CD4-positive, alpha-beta memory T cell (primary cell): ENCODE measurements at places on chromosomes 4 and X. TPM values are rescaled to one million over a fixed set of nuclear protein-coding genes. Genes with fewer than 3 reads are reported as not detected.

- DNase-seq: no peak
- H3K27me3 ChIP-seq: no peaks in the 10 kb centered on the region
- no peak overlapping the region for H3K4me3 ChIP-seq
- H3K27ac ChIP-seq: no peak overlapping the region
Measured at GRCh38 chr4:106695501-106696262, 327.1 kb upstream of the GIMD1 start.

GRCh38 chr4:165359506-165359905 lies 19.3 kb upstream of the CPE start:
- H3K36me3 ChIP-seq: no peaks in the 10 kb centered on the region
- no peak overlapping the region for H3K4me3 ChIP-seq
- H3K27ac ChIP-seq: no peak overlapping the region

Gene HEPH
- not detected for total RNA-seq

Gene PTTG2
- 1.9 TPM for total RNA-seq

GRCh38 chr4:101643186-101643837 lies 147.2 kb upstream of the BANK1 start:
- no peak overlapping the region for H3K27ac ChIP-seq
- H3K4me1 ChIP-seq: no peaks in the 10 kb centered on the region
- H3K4me3 ChIP-seq: no peak overlapping the region
- no peaks in the 10 kb centered on the region for H3K36me3 ChIP-seq
- no peaks in the 10 kb centered on the region for H3K27me3 ChIP-seq
- DNase-seq: no peak

Gene SPANXN4
- not detected for total RNA-seq

DNA sequence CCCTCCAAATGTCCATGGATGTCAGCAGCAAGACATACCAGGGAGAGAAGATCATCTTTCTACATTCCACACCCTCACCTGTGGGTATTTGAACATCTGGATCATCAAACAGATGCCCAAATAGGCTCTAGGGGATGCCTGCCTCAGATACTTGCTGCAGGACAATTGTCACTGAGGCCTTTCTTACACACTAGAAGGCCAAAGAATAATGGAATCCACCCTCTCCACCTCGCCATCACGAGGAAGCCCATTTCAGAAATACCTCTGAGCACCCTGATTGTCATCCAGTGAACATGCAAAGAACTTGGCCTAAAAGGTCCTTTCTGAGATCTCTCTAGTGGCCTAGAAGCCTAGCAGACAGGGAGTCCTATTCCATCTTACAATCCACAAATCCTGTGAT lies 6.9 kb upstream of the KIAA1210 start:
- H3K4me3 ChIP-seq: no peak overlapping the region
- no peak for DNase-seq
- H3K27me3 ChIP-seq: no peaks in the 10 kb centered on the region
- no peaks in the 10 kb centered on the region for H3K36me3 ChIP-seq

Gene CXorf58
- not detected for total RNA-seq

DNA sequence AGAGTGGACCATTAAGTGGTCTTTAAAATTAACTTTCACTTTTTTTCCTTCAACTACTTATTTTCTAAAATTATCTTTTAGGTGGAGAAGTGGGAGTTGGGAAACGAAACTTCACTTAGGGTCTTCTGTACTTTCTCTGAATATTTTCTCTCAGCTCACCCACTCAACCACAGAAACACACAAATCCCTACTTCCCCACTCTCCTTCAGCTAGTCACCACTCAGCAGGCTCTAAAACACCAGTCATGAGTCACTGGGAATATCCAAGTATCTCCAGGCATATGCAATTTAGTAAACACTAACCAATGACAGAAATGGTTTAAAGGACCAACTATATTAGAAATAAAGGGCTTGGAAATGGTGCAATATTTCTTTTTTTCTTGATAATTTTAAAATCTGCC lies 153.0 kb upstream of the RPS6KA6 start:
- no peak overlapping the region for H3K27ac ChIP-seq
- H3K4me1 ChIP-seq: no peaks in the 10 kb centered on the region

DNA sequence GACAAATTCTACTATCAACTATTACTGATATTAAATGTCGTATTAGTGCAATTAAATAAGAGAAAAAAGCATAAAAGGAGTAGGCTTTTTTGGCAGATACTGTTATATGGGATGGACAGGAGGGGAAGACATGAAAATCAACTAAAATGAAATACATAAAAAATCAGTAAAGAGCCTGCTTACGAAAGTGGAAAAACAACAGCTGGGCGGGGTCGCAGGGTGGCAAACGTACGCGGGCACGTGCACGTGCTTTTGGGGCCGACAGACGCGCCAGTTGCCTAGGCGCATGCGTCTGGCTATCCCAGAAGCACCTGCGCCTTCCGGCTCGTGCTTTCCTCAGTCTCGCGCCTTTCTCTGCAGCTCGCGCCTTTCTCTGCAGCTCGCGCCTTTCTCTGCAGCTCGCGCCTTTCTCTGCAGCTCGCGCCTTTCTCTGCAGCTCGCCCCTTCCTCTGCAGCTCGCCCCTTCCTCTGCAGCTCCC lies at the start of gene YY2:
TSS of gene YY2 (plus strand) at position 51 of the 479 bp plus-strand sequence. CDS start 498 bp downstream, outside the sequence.
- DNase-seq: no peak
- no peaks in the 10 kb centered on the region for H3K27me3 ChIP-seq

GRCh38 chr4:4979971-4980370 lies 39.3 kb downstream of the CYTL1 start:
- H3K4me1 ChIP-seq: no peaks in the 10 kb centered on the region
- DNase-seq: no peak
- no peak overlapping the region for H3K4me3 ChIP-seq
- H3K36me3 ChIP-seq: no peaks in the 10 kb centered on the region

- H3K27ac ChIP-seq: no peak overlapping the region
- no peaks in the 10 kb centered on the region for H3K4me1 ChIP-seq
- no peak for DNase-seq
- H3K4me3 ChIP-seq: no peak overlapping the region
- no peaks in the 10 kb centered on the region for H3K27me3 ChIP-seq
- no peaks in the 10 kb centered on the region for H3K36me3 ChIP-seq
Measured at GRCh38 chrX:44022964-44023363, 49.8 kb upstream of the NDP start.

DNA sequence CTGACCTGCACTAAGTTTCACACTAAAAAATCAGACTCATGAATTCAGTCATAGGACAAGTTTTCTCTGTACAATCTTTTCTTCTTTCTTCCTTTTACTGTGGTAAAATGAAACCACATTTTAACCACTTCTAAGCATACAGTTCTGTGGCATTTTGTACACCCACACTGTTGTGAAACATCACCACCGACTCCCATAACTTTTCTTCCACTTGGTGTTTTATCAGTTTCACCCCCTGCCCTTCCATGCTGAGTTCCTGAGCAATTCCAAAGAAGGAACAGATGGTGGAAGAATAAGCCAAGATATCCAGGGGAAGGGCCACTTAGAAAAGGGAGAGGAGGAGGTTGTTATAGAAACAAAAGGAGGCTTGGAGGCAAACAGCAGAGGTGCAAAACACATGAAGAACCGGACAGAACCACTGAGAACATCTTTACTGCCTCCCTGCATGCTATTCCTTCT lies 22.6 kb downstream of the SLC25A4 start:
- H3K27me3 ChIP-seq: no peaks in the 10 kb centered on the region
- H3K4me3 ChIP-seq: no peak overlapping the region
- no peak overlapping the region for H3K27ac ChIP-seq

- H3K27ac ChIP-seq: no peak overlapping the region
- no peaks in the 10 kb centered on the region for H3K27me3 ChIP-seq
- H3K4me1 ChIP-seq: no peaks in the 10 kb centered on the region
Measured at GRCh38 chr4:139619644-139620043, 46.0 kb upstream of the MGST2 start.

DNA sequence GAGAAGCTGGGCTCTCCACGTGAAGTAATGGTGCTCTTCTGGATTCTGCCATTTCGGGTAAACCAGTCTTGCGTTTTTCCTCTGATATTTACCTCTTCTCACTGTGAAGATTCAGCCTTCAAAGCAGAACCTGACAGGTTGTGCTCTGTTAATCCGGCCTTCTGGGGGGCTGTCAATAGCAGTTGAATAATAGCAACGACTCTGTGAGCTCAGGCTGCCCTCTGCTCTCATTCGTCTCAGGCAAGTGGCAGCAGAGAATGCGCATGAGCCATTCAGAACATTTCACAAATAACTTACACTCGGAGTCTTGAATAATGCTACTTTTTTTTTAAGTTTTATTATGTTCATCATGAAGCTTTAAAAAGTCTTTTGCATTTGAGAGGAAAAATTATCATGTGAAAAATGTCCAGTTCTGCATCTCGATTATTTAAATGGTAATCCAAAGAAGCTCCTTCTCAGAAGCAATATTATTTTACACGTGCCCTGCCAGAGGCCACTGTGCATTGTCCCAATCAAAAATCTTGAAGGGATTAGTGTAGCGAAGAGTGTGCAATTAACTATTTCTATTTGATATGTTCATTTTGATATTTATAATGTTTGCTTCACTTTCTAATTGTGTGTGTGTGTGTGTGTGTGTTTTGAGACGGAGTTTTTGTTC lies 354.2 kb upstream of the FAT1 start:
- H3K4me1 ChIP-seq: no peaks in the 10 kb centered on the region
- H3K27me3 ChIP-seq: no peaks in the 10 kb centered on the region
- no peak for DNase-seq
- H3K4me3 ChIP-seq: no peak overlapping the region
- no peaks in the 10 kb centered on the region for H3K36me3 ChIP-seq

GRCh38 chr4:160877087-160877790 lies 1286.6 kb downstream of the FSTL5 start:
- no peak overlapping the region for H3K27ac ChIP-seq
- no peak for DNase-seq
- H3K4me3 ChIP-seq: no peak overlapping the region
- no peaks in the 10 kb centered on the region for H3K4me1 ChIP-seq
- H3K36me3 ChIP-seq: no peaks in the 10 kb centered on the region

- H3K27ac ChIP-seq: no peak overlapping the region
- no peak for DNase-seq
- peaks cover 6% of the 10 kb centered on the region for H3K4me1 ChIP-seq
- H3K4me3 ChIP-seq: no peak overlapping the region
- H3K27me3 ChIP-seq: no peaks in the 10 kb centered on the region
Measured at GRCh38 chr4:121308328-121308663, 72.5 kb downstream of the QRFPR start.

- DNase-seq: no peak
- no peaks in the 10 kb centered on the region for H3K27me3 ChIP-seq
- no peak overlapping the region for H3K4me3 ChIP-seq
- H3K27ac ChIP-seq: no peak overlapping the region
- H3K36me3 ChIP-seq: no peaks in the 10 kb centered on the region
- no peaks in the 10 kb centered on the region for H3K4me1 ChIP-seq
Measured at GRCh38 chr4:36852856-36853255, 391.7 kb upstream of the NWD2 start.

Gene KLF8
- total RNA-seq: 5.4 TPM

- H3K4me1 ChIP-seq: no peaks in the 10 kb centered on the region
- no peaks in the 10 kb centered on the region for H3K27me3 ChIP-seq
- H3K4me3 ChIP-seq: no peak overlapping the region
- no peak overlapping the region for H3K27ac ChIP-seq
Measured at GRCh38 chrX:344371-344901, 25.8 kb upstream of the GTPBP6 start.

GRCh38 chr4:182649698-182650477 lies 267.3 kb downstream of the DCTD start:
- H3K4me1 ChIP-seq: no peaks in the 10 kb centered on the region
- DNase-seq: no peak
- no peak overlapping the region for H3K4me3 ChIP-seq

- H3K4me1 ChIP-seq: peaks cover 45% of the 10 kb centered on the region
- peak overlapping the region; percentile 67 for H3K4me3 ChIP-seq
- no peaks in the 10 kb centered on the region for H3K36me3 ChIP-seq
- no peak for DNase-seq
- peak overlapping the region; percentile 84 for H3K27ac ChIP-seq
Measured at GRCh38 chrX:40173143-40174000, 75.6 kb upstream of the BCOR start.

Gene LRAT
- not detected for total RNA-seq

DNA sequence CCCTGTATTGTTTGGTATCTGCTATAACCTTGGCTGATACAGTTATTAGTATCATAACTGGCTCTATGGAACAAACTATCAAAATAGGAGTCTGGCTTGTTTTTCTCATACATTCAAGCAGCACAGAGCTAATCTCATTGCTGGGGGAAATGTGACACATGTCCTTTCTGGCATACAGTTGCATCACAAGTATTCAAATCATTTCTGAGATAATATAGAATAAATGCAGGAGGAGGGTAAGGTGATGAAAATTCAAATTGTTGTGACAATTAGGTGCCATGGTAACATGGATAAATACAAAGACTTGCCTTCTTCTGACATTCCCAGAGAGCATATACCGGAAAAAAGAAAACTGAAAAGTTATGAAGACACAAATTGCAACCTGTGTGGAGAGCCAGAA lies 2706.8 kb downstream of the ARAP2 start:
- no peak for DNase-seq
- H3K4me3 ChIP-seq: no peak overlapping the region
- H3K36me3 ChIP-seq: no peaks in the 10 kb centered on the region
- no peaks in the 10 kb centered on the region for H3K27me3 ChIP-seq
- no peak overlapping the region for H3K27ac ChIP-seq
- H3K4me1 ChIP-seq: no peaks in the 10 kb centered on the region

- no peaks in the 10 kb centered on the region for H3K27me3 ChIP-seq
- DNase-seq: peak; percentile 11
- no peak overlapping the region for H3K27ac ChIP-seq
- no peak overlapping the region for H3K4me3 ChIP-seq
- no peaks in the 10 kb centered on the region for H3K36me3 ChIP-seq
Measured at GRCh38 chrX:136572030-136572429, 40.0 kb downstream of the VGLL1 start.
